ENCODE measurements at places on chromosomes 1 and 21.
A peak's percentile ranks its signal among the peaks of the same experiment; 100 is the strongest.

DNA sequence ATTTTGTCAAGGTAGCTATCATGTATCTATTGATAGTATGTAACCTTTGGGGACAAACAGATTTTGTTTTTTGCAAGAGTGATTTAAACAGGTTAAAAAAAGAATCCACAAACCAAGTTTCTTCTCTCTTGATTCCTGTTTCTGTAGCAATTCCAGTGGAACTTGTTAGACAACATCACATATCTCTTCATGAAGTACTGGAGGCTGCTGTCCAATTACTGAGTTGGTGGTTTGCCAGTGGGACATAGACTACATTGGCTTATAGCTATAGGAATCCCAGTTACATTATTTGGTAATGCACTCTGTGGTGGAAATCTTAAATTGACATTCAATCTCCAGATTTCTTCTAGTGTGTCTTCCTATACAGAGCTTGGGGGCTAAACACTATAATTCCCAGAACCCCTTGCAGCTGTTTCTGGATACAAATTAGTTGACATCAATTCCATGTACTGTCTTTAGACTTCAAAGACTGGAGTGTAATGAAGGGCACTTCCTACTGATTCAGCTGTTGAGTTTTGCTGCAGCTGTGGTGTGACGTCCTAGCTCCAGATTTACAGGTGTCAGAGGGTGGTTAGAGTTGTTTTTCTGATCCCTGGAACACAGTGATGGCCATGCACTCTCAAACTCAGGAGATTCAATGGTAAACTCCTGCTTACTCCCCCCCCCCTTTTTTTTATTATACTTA is 29.4 kb upstream of the GCLM start:
- no peak for DNase-seq

DNA sequence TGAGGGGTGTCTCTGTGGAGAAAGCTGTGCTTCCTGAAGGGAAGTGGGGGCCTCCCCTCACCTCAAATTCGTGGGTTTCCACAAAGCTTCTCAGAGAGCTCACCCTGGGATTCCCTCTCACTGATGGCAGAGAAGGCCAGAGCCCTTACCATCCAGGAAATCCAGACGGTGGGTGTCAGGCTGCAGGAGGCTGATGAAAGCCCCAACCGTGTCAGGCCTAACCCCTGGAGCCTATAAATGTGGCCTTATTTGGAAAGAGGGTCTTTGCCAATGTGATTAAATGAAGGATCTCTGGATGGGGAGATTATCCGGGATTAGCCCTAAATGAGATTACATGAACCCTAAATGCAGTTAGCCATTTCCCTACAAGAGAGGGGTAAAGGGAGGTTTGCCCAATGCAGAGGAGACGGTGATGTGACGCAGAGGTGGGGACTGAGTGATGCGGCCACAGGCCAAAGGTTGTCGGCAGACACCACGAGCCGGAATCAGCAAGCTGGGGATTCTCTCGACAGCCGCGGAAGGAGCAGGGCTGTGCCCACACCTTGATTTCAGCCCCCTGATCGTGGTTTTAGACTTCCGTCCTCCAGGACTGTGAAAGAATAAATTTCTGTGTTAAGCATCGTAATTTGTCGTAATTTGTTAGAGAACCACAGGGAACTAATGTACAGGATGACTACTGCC is 82.6 kb downstream of the TOMM20 start:
- no peak for DNase-seq

GRCh38 chr1:103230061-103230460 is 121.7 kb upstream of the COL11A1 start:
- DNase-seq: no peak

DNA sequence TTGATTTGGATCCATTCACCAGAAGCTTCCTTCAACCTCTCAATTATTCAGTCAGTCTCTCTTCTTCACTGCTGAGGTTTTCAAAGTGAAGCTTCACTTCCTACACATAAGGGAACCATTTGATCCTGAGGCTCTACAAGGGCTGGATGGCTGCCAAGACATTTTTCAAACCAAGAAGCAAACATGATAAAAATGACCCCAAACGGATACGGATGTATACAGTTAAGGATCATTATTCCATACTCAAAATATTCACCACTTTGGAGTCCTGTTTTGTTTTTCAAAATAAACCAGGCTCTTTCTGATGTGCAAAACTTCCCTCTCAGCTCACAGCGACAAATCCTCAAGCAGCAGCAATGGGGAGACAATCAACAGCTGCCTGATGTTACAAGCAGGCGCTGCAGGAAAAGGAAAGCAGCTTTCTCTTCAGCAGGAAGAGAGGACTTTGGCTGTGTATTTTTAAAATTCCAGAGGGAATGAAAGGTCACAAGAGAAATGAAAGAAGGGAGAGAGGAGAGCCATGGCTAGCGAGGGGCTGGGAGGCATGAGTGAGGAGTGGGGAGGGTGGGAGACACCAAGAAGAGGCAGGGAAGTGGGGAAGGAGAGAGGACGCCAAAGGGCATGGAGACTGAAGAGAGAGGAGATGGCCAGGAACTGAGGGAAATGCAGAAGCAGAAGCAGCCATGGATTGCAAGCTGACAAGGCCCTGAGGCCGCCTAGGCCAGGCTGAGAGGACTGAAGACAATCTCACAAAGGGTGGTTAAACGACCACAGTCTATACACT is 145.4 kb downstream of the SLC45A1 start:
- peak; percentile 79 for DNase-seq
